ENCODE measurements at places on chromosomes 6 and 20. TPM values are rescaled to one million over a fixed set of nuclear protein-coding genes. Genes with fewer than 3 reads are reported as not detected.

GRCh38 chr6:78489874-78490273 lies 377.5 kb upstream of the IRAK1BP1 start:
- no peak for DNase-seq

DNA sequence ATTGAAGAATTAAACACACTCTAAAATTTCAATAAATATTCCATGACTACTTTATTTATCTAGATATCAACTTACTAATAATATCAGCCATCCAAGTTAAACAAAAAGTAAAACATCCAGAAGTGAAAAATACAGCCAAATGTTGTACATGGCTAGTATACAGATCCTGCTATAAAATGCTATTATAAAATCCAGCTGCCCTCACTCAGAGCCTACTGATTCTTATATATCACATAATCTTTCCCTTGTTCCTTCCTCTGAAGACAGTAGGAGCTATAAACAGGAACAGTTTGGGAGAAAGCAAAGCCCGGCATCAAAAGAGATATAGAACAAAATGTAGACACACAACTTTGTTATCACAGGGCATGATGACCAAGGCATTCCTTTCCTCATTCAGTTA lies 212.9 kb downstream of the PLCB4 start:
- no peak for DNase-seq

Gene FOXP4
- 10.9 TPM for polyA plus RNA-seq

- DNase-seq: peak; percentile 41
Observed at GRCh38 chr20:43331906-43332305, 125.8 kb upstream of the SRSF6 start.

Gene GUCA1A
- not detected for polyA plus RNA-seq

GRCh38 chr6:63683071-63683603 lies 47.5 kb downstream of the PHF3 start:
- no peak for DNase-seq

DNA sequence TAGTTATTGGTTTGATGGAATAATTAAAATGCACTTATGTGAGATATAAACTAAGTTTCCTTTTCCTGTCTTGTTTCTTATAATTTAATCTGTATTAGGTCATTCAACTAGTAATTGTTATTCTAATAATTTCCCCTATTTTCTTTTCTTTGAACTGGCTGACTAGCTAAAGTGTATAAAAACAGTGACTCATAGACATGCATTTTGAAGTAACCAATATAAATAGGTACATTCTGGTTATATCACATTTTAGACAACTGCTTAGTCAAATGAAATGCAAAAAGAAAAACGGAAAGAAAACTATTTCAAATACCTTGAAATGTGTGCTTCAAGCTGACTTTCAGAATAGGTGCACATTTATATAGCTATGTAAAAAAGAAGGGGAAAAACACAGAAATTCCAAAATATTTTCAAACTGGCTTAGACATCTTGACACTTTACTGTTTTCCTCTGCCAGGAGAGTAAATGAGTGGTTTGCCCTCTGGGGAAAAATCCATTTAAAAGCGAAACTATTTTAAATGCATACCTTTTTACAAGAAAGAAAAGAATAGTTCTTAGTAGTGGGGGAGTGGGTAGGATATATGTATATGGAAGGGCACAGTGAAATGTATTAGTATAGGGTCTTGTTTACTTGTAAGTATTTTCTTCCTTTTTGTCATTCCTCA lies 28.3 kb downstream of the KCNQ5 start:
- no peak for DNase-seq

GRCh38 chr6:4369616-4370015 lies 234.2 kb upstream of the ECI2 start:
- no peak for DNase-seq

- DNase-seq: no peak
Observed at GRCh38 chr6:48099713-48100587, 11.0 kb downstream of the PTCHD4 start.

Gene KCNG1
- polyA plus RNA-seq: 0.64 TPM

DNA sequence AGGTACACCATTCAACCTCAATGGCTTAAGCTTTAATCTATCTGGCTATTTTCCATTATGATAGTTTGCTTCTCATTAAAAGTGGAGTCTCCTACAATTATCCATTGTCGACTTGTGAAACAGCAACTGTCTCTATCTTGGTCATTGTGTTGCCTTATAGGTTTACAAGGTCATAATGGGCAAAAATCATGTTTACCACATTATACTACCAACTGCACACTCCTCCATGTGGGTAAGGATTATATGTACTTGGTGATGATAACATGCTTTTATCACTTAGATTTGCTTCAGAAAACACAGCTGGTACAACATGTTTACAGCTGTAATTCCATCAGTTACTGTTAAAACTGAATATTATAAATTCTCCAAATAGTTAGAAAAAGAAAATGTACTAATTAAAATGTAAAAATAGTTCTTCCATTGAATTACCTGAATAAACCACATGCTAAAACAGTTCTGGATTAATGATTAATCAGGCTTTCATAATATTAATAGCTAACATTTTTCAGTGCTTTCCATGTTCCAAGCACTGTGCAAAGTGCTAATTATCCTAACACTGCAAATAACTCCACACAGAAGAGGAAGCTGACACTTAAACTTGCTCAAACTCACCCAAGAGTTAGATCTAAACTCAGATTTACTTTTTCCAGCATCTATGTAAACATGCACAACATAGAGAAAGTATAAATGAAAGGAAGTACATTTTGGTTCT lies 96.7 kb downstream of the OGFRL1 start:
- DNase-seq: no peak

Gene NNAT
- 0.23 TPM for polyA plus RNA-seq

DNA sequence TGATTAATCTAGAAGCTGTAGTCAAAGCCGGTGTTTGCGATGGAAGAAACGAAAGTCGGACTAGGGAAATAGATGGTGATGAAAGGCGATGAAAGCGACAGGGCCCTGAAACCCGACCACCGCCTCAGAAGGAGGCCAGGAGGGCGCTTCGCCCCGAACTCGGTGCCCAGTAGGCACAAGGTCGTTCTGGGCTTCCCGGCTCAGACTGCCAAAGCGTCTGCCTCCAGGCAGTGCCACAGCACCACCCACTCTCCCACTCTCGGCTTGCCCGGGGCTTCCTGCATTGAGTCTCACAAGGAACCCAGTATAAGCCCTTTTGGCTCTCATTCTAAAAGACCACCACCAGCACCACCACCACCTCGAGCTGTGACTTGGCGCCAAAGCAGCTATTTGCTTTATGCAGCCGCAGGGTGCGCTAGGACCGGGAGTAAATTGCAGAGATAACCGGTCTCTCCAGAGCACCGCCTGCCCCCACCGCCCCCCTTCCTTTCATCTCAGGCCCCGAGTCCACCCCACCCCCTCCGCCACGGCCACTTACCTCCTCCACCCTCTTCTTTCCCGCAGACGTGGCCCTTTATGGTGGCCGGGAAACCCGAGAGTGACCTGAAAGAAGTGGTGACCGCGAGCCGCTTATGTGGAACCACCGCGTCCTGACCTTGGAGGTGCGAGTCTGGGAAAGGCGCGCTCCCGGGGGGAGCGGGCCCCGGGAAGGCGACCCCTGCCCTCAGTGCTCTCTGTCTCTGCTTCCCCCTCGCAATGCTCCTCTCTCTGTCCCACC lies 2.4 kb downstream of the TCF21 start:
- peak; percentile 40 for DNase-seq

Gene MTHFD1L
- 9.1 TPM for polyA plus RNA-seq

DNA sequence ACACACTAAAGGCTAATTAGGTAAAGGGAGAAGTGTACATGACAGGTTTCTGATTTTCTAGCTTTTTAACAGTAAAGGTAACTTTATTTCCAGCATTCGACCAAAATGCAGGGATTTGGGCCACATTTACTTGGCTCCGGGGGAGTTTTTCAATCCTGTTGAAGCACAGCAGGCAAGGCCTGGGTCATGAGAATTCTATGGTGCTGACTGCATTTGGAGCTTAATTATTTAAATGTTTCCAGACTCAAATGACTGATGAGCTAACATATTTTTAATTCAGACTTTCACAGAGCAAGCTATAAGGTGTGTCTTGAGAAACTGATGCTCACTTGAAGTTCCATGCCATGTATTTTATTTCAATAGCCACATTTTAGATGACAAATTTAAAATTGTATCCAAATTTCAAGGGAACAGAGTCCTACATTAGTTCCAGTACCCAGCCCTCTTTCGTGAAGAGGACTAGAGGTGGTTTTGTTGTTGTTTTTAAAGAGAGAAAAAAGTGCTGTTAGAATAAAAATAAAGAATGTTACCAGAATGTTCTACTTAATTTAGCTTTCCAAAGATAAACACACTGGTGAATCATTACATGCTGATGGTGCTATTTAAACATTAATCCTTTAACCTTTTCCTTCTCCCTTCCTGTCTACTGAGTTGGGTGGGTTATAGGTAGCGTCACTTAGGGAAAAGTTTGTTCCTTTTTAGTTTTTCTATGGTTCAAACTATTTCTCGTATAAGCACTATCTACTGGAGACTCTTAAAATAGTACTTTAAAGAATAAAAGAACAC lies 82.3 kb upstream of the PHACTR2 start:
- DNase-seq: no peak

GRCh38 chr6:48048451-48049146 lies 62.4 kb downstream of the PTCHD4 start:
- no peak for DNase-seq

DNA sequence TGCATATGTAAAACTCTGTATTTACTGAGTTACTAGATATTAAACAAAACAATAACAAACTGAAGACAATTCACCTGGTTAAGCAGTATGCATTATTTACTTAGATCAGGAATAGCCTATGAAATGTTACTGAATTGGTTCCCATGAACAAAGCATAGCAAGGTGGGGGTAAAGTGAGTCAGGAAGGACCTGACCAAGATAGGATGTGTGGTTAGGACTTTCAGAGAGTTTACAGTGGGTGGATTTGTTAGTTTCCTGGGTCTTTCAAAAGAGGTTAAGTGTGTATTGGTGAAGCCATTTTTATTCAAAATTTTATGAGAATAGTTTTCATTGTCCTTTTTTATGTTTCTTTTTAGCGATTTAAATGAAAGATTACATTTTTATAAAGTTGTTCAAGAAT lies 32.9 kb downstream of the TBPL1 start:
- DNase-seq: no peak

DNA sequence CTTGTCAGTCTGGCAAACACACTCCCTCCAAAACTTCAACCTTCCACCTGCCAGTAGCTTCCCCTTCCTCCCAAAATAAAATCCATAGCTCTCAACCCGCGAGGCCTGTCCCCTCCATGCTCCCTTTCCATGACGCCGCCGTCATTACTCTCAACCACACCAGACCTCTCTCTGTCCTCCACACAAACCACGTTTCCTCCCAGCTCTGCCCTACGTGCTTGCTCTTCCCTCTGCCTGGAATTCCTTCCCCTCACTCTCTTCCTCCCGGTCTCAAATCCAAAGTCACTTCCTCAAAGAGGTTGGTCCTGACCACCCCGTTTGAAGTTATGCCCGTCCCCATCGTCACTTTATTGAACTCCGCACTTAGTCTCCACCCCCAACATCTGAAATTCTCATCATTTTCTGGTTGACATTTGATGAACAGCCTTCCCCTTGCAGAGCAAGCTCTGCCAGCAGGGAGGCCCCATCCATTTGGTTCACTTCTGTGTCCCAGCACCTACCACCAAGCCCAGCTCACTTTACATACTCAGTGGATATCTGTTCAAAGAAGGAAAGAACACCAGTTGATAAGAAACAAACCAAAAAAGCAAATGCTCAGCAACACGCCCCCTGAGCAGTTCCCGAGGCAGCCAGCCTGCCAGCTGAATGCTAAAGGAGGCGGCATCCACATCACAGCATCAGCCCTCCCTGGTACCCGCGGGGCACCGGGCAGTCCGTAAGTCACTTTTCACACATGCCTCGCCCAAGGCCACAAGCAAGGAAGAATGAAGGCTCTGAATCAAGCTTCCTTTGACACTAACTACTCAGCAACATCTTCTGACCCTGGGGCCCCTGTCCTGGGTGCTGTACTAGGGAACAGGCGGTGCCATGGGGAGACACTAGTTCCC lies 125.0 kb downstream of the NFATC2 start:
- no peak for DNase-seq

GRCh38 chr20:18360635-18361034 lies 72.3 kb downstream of the ZNF133 start:
- no peak for DNase-seq

- no peak for DNase-seq
Observed at GRCh38 chr6:13495112-13495776, 7.8 kb upstream of the GFOD1 start.

Gene PACSIN1
- 12.7 TPM for polyA plus RNA-seq

GRCh38 chr6:36783603-36784375 lies 55.5 kb downstream of the CPNE5 start:
- DNase-seq: no peak

- no peak for DNase-seq
Observed at GRCh38 chr20:55515832-55516231, 489.5 kb downstream of the CBLN4 start.

- no peak for DNase-seq
Observed at GRCh38 chr6:160043784-160044183, 74.9 kb downstream of the IGF2R start.

GRCh38 chr6:106894978-106895702 lies 79.4 kb downstream of the CD24 start:
- no peak for DNase-seq

DNA sequence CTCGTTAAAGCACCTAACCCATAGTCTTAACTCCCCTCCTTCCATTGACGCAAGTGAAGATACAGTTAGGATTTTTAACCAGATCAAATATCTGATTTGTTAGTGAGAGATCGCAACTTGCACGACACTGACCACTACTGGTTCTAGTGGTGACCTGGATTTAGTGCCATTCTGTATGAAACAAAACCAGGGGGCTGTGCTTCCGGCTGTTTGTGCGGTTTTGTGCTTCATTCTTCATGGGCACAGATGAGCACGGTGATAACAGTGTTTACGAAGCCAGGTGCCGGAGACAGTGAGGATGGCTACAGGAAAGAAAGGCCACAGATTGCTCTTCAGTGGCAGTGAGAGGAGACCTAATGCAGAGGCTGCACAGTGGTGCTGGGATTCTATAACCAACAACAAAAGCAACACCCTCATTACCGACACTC lies 75.5 kb downstream of the NOL4L start:
- no peak for DNase-seq

DNA sequence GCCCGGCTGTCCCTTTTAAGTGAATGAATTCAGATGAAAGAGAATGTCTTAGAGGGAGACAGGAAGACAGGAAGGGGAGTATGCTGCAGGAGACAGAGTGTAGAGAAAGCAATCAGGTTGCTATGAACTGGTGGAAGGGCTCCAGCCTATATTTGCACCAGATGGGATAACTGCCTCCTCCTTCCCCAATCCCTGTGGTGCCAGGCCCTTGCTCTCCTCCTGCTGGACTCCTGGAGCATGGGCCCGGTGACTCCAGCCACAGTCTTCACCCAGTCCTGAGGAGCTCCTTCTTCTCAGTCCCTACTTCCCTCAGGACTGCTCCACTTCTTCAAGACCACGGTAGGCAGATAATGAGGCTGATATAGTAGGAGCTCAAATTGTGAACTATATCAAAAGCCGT lies 91.8 kb downstream of the TMEM200A start:
- no peak for DNase-seq

Gene HRH3
- polyA plus RNA-seq: not detected
